ENCODE measurements at places on chromosomes 1 and 21.

DNA sequence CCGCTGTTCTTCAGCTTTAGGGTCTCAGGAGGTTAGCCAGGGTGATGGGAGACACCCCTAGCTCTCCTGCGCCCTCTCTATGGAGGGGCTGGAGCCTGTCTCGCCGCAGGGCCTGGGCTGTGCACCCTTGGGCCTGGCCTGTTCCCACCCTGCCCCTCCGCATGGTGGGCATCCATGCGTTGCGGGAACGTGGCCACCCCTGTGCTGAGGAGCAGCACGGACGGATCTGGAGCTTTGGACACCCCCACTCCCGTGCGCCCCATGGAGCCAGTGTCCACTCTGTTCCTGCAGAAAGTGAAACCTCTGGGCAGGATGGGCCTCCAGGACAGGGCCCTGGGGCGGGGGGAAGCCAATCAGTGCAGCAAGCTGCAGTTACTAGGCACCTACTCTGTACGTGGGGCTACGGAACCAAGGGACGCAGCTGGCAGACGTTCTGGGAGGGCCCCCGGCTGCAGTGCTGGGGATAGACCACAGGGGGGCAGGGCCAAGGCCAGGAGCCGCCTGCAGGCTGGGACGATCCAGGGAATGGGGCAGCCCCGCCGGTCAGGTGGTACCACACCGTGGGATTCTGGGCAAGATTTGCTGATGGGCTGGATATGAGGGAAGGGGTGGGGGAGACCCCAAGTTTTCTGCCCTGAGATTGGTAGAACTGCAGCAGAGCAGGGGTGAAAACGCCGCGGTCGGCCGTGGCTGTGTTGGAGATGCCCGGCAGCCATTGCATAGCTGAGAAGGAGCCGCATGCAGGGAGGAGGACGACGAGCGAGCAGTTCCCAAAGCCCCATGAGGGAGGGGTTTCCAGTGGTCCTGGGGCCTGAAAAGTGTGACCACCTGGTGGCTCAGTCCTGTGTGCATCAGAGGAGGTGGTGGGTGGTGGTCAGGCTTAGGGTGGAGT is 43.3 kb downstream of the TP73 start:
- DNase-seq: peak; percentile 7

DNA sequence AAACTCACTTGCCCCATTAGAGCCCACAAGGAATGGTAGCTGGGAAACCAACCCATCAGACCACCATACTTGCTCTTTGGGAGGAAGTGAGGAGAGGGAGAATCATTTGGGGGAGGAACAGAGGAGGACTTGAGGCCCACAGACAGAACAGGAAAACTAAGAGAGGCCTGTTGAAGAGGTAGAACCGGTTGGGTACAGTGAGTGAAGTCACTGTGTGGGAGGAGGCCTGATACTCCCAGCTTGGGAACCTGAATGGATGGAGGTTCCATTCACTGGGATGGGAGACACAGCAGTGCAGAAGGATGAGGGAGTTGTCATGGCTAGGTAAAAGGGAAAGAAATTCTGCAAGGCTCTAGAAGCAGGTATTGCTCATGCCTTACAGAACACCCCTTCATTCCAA is 63.4 kb upstream of the PSEN2 start:
- DNase-seq: no peak

DNA sequence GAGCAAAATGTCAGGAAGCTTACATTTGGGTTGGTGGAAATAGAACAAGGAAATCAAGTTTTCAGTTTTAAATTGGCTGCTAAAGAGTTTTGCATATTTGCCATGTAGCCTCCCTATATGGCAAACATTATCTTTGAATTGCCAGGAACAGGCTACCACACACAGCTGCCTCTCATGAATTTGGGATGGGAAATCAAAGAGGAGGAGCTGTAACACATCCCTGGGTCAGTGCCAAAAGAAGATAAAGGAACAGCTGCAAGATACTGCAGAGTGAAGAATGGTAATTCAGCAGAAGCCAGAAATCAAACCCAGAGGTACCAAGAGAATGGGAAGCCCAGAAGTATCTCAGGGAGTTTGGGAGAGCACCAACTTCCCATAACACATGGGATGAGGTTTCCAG is 18.6 kb upstream of the RASAL2 start:
- DNase-seq: no peak

- no peak for DNase-seq
Observed at GRCh38 chr1:152486400-152487006, 24.1 kb upstream of the LCE5A start.

GRCh38 chr1:54615531-54616279 is 7.6 kb downstream of the FAM151A start:
- DNase-seq: no peak

DNA sequence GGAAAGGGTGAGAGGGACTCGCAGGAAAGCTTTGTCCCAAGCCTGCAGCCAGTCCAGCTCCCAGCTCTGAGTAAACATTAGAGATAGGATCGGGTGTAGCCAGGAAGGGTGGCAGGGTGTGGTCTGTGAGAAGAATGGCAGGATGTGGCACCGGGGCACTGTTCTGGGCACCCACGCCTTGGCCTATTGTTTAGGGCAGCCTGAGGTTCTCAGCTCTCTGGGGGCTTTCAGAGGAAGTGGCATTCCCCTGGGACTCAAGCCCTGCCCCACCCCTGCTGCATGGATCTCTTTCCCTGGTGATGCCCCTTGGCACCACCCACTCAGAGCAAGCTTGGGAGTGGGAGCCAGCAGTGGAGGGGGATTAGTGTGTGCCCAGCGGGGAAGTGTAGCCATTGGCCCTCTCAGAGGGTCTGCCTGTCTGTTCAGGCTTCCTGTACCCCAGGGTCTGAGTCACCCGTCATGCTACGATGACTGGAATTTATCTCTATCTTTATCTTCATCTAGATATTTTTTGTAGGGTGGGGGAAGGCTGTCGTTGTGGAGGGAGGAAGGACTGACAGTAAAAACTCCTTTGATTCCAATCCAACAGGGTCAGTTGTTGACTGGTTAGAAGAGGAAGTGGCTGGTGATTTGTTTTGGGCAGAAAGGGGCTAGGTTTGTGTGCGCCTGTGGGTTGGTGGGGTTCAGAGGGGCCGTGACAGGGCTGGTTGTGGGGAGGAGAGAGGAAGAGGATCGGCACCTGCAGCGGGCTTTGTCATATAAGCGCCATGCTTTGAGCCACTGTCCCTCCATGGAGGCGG is 31.6 kb downstream of the SOX13 start:
- peak; percentile 42 for DNase-seq

GRCh38 chr1:54708385-54708784 is 7.3 kb upstream of the TTC4 start:
- DNase-seq: no peak

- DNase-seq: no peak
Observed at GRCh38 chr1:63773815-63774616, at the start of gene ROR1. Gene ROR1 (plus strand): TSS chr1:63774017.

- no peak for DNase-seq
Observed at GRCh38 chr1:169109561-169110134, 3.2 kb downstream of the ATP1B1 start.

DNA sequence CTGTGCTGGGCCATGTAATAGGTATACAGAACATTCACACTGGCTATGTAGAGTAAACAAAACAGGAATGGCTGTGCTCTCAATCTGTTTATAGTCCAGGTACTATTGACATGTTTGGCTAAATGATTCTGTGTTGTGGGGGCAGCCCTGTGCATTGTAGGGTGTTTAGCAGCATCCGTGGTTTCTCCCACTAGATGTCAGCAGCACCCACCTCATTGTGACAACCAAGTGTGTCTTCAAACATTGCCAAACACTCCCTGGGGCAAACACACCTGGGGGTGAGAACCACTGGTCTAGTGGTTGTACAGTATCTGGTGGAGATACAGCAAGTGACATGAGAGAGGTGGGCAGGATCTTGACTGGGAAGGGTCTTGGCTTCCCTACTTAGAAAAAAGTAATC is 80.4 kb upstream of the SPATA6 start:
- DNase-seq: no peak

DNA sequence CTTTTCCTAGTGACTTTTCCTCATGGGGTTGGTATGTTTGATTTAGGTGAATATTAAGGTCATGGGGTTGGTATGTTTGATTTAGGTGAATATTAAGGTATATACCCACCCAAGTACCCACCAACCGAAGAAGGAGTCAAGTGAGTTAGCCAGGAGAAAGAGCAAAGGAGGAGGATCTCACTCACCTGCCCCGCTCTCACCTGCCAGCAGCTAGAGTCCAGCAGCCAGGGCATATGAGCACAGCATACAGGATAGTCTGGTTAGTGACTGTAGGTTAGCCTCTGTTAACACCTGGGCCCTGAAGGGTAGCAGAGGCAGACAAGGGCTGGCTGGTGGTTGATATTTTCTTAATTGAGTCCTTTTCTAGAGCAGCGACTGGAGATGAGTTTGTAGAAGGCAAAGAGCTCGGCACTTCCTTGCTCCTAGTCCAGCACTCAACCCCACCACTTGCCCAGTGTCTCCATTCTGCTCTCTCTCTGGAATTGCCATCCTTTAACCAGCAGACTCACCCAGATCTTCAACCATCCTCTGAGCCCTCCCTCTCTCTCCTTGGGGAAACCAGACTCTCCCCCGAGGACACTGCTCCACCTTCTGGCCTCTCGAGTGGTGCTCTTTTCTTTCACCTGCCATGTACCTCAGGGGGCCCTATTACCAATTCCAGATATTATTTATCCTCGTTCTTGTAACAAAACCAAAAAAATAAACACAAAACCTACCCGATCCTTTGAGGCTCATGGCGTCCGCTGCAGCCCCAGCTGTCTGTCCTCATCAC is 16.3 kb upstream of the DESI2 start:
- no peak for DNase-seq

DNA sequence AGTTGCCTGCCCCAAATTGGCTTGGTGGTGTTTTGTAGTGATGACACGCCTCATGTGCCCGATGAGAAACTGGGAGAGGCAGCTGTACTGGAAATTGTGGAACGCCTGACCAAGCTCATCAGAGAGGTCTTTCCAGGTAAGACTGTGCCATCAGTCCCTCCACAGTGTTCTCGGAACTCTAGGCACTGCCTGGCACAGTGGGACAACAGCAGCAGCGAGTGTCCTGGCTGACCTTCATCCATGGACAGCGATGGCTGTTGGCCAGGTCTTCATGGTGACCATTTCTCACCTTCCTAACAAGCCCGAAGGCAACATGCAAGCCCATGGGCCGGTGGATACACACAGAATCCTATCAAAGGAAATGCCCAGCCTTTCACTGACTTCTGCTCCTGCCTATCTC is 10.7 kb upstream of the XKR8 start:
- DNase-seq: no peak

DNA sequence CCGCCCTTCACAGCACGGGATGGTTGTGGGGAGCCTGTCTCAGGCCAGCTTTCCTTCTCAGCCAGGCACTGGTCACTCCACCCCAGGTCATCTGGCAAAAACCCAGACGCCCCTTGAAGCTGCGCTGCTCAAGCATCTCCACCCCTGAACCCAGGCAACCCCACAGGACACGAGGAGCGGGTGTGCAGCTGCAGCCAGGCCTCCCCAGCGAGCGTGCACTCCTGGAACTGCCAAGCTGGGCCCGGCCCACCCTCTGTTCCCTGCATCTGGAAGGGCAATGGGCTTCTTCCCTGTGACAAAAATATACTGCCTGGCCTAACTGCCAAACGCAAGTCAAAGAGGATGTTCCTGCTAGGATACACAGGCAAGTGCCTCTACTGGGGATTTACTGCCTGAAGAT is 39.7 kb downstream of the SLC66A1 start:
- no peak for DNase-seq

GRCh38 chr1:150875197-150876118 is 941 bp downstream of the ARNT start:
- DNase-seq: no peak

DNA sequence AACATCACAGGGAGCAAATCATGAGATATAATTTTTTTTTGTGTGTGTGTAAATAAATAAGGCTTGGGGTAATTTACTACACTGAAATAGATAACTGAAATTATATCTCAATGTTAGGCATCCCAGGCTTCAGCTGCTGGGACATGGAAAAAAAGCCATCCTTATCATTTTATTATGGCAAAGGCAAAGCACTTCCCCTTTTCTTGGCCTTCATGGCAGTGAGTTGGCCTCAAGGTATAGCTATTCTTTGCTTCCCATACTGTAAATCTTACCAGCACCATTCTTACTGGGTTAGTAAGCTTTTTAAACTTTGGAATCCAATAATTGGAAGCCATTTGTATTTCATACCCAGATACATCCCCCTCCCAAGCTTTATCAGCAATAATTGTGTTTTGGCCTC is 29.0 kb downstream of the RBM11 start:
- DNase-seq: no peak

- no peak for DNase-seq
Observed at GRCh38 chr1:77538956-77539518, 143.4 kb downstream of the ZZZ3 start.

- no peak for DNase-seq
Observed at GRCh38 chr1:184513966-184514365, 127.1 kb downstream of the C1orf21 start.

- DNase-seq: no peak
Observed at GRCh38 chr1:78601068-78601467, 19.2 kb upstream of the IFI44L start.

GRCh38 chr1:51927029-51927428 is 48.5 kb upstream of the NRDC start:
- DNase-seq: no peak

DNA sequence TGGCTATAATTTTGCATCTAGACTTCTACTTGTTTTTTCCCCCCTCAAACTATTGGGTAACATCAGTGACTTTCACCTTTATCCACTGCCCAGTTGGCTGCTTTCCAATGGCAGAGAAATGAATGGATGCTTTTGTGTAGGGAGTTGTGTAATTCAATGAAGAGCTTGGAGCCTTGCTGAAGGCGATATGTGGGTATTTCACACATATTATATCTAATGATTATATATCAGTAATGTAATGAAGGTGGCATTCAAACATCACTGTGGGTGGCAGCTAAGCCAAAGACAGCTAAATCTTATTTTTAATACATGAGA is 81.2 kb downstream of the TGFB2 start:
- DNase-seq: no peak

DNA sequence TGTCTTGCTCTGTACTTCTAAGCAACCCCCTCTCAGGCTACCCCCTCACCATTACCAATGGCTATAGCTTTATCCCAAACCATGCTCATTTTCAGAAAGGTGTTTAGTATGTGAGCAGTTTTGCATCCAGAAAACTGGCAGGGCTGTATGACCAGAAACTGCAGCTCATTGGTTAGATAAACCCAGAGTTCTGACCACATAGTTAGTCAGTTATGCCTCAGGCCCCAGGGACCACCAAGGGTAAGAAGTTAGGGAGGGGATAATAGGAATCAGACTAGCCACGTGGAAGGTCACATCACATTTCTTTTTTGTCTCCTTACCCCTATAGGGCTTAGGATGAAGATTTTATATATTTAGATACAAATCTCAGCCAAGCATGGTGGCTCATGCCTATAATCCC is 1.2 kb downstream of the ITGA10 start:
- no peak for DNase-seq

GRCh38 chr1:2596530-2597333 is 10.2 kb downstream of the PRXL2B start:
- DNase-seq: no peak

DNA sequence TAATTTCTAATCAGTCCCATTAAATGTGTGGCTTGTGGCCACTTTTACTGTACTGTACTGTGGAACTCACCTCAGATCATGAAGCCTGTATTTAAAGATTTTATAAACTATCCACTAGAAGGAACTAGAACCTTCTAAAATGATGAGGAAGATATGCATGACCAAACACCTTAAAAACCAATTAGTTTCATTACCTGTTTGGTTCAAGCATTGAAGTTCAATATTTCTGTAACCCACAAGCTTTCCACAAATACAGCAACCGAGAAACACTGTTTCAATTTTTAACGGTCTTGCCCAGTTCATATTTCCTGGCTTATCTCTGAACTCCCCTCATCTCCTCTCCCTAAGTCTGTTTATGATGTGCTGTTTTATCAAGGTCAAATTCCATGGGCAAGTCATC is 264.3 kb upstream of the PLD5 start:
- no peak for DNase-seq

GRCh38 chr1:50666849-50667248 is 243.6 kb upstream of the DMRTA2 start:
- DNase-seq: no peak
